ENCODE measurements at places on chromosomes 1 and 21.

GRCh38 chr1:110210604-110211495 lies 736 bp downstream of the KCNC4 start:
- DNase-seq, result peak; percentile 37

GRCh38 chr1:47824716-47825115 lies 172.5 kb downstream of the TRABD2B start:
- DNase-seq, result no peak

DNA sequence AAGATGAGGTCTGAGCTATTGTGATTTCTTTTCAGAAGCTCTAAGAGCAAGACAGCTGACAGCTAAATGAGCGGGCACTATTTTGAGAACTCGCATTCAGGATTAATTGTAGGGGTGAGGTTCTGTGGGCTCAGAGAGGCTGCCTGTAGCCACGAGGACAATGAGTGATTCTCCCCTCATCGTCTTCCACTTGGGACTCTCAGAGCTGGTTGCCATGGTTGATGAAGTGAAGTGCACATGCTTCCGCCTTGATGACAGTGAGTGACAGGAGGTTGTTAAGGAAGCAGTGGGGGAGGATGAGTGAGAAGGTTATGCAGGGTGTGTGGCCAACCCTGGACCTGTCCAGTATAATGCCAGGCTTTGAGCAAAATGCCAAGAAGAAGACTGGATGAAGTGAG lies 341.7 kb downstream of the PCP4 start:
- no peak for DNase-seq

DNA sequence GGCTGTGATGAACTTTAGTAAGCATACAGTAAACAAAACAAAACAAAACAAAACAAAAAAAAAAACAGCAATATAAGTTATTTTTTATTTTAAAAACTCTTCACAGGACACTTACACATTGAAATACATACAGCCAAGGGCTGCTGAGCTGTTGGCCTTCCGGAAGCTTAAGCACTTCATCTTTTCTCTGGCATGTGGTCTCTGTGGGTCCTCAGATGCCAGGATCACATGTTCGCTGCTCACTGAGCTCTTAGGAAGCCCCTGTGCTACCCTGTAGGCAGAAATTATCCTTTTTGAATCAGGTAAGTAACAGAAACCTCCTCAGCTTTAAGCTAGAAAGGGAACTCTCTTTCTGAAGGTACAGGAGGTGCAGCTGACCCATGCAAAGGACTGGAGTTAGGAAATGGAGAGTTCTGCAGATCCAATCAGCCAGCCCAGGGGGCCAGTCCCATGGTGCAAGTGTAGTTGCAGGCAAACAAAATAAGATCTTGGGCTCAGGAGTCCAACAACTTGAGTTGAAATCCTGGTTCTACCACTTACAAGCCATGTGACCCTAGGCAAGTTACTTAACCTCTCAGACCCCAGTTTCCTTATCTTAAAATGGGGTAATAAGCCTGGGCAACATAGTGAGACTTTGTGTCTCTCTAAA lies 22.4 kb upstream of the MED18 start:
- no peak for DNase-seq

DNA sequence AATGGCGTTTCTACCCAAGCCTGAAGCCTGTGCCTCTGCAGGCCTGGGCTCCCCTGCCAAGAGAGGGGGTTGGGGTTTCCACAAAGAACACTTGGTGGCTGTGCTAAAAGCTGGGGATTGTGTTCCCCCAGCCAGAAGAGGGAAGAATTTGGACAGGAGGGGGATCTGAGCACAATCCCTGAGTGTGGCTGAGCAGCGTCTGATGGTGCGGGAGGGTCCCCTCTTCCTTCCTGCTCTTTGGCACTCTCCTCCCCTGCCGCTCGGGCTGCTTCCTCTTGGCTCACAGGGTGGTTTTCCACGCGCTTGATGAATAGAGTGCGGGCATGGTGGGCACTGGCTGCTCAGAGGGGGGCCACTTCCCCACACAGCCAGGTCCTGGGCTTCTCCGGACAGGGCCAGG lies 3.7 kb downstream of the GPR37L1 start:
- no peak for DNase-seq

Measured in T-helper 1 cell (primary cell).